Progenitor cell of endocrine pancreas (in vitro differentiated cells): ENCODE measurements at places on chromosomes 4 and X. TPM values are rescaled to one million over a fixed set of nuclear protein-coding genes. Genes with fewer than 3 reads are reported as not detected.

Gene CRMP1
- 17.6 and 18.2 TPM in 2 replicates for total RNA-seq

Gene IBSP
- total RNA-seq, result not detected in 2 replicates

Gene ADH1A
- total RNA-seq, result 5.6 TPM in 2 replicates

Gene SCML2
- 7.1 and 7.6 TPM in 2 replicates for total RNA-seq

GRCh38 chrX:40877887-40878286 lies 142.5 kb upstream of the MED14 start:
- H3K4me1 ChIP-seq, result no peaks in the 10 kb centered on the region
- no peak overlapping the region for H3K4me3 ChIP-seq
- no peak overlapping the region for H3K27ac ChIP-seq
- DNase-seq, result no peak
- H3K27me3 ChIP-seq, result no peaks in the 10 kb centered on the region

GRCh38 chrX:69724307-69724706 lies 108.4 kb downstream of the EDA start:
- H3K27ac ChIP-seq, result no peak overlapping the region
- H3K4me1 ChIP-seq, result no peaks in the 10 kb centered on the region
- no peaks in the 10 kb centered on the region for H3K36me3 ChIP-seq

- H3K36me3 ChIP-seq, result no peaks in the 10 kb centered on the region
- DNase-seq, result no peak
- no peaks in the 10 kb centered on the region for H3K27me3 ChIP-seq
- no peak overlapping the region for H3K4me3 ChIP-seq
- no peak overlapping the region for H3K27ac ChIP-seq
Measured at GRCh38 chr4:83629945-83630721, 94.2 kb downstream of the GPAT3 start.

DNA sequence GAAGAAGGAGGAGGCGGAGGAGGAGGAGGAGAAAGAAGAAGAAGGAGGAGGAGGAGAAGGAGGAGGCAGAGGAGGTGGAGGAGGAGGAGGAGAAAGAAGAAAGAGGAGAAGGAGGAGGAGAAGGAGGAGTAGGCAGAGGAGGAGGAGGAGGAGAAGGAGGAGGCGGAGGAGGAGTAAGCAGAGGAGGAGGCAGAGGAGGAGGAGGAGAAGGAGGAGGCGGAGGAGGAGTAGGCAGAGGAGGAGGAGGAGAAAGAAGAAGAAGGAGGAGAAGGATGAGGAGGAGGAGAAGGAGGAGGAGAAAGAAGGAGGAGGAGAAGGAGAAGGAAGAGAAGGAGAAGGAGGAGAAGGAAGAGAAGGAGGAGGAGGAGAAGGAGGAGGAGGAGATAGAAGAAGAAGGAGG lies 19.9 kb downstream of the MRFAP1 start:
- H3K27me3 ChIP-seq, result peaks cover 28% of the 10 kb centered on the region
- H3K27ac ChIP-seq, result no peak overlapping the region
- H3K4me3 ChIP-seq, result no peak overlapping the region
- H3K36me3 ChIP-seq, result peaks cover 1% of the 10 kb centered on the region
- H3K4me1 ChIP-seq, result no peaks in the 10 kb centered on the region

GRCh38 chr4:61079427-61079826 lies 120.7 kb upstream of the ADGRL3 start:
- H3K4me3 ChIP-seq, result no peak overlapping the region
- DNase-seq, result no peak
- H3K27me3 ChIP-seq, result no peaks in the 10 kb centered on the region
- H3K4me1 ChIP-seq, result no peaks in the 10 kb centered on the region

DNA sequence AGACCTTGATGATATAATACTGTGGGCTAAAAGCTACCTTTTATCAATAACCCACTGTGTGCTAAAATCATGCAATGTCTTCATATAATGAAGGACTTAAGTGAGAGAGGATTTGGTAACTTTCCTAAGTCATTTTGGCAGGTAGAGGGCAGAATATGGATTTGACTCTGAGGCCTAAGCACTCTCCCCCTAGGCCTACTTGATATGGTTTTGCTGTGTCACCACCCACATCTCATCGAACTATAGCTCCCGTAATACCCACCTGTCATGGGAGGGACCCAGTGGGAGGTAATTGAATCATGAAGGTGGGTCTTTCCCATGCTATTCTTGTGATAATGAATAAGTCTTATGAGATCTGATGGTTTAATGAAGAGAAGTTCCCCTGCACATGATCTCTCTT lies 229.7 kb downstream of the GBA3 start:
- H3K27me3 ChIP-seq, result no peaks in the 10 kb centered on the region
- no peaks in the 10 kb centered on the region for H3K36me3 ChIP-seq
- H3K4me3 ChIP-seq, result no peak overlapping the region
- H3K27ac ChIP-seq, result no peak overlapping the region
- no peak for DNase-seq

DNA sequence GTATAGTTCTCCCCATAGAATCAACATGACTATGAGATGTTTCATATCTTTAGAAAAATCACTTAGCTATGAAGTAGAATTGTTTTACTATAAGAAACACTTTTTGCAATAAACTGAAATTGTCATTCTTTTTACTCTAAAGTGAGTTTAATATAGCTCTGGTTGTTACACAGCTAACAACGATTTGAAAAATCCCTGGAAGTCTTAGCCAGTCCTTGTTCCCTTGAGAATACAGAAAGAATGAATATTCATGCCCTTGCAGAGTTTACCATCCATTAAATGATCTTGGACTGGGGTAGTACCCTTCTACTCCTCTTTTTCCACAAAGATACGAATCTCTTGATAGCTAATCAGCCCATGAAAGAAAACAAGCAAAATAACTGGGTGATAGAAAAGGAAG lies 141.8 kb downstream of the JADE1 start:
- no peaks in the 10 kb centered on the region for H3K4me1 ChIP-seq
- H3K4me3 ChIP-seq, result no peak overlapping the region
- H3K36me3 ChIP-seq, result peaks cover 4% of the 10 kb centered on the region
- H3K27ac ChIP-seq, result no peak overlapping the region

DNA sequence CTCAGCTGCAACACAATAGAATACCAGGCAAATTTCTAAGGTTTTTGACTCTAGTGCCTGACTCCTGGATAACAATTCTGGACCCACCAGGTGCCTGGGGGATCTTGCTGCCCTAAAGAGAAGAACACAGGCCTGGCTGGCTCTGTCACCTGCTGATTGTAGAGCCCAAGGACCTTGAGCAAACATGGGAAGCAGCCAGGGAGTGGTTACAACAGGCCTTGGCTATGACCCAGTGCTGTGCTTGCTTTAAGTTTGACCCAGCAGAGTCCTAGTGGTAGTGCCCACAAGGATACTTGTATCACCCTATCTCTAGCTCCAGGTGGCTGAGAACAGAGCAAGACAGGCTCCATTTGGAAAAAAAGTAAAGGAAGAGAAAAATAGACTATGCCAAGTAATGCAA lies 176.8 kb upstream of the DCAF12L2 start:
- no peaks in the 10 kb centered on the region for H3K27me3 ChIP-seq
- no peak overlapping the region for H3K27ac ChIP-seq
- H3K36me3 ChIP-seq, result peaks cover 12% of the 10 kb centered on the region
- no peak for DNase-seq
- no peak overlapping the region for H3K4me3 ChIP-seq
- H3K4me1 ChIP-seq, result peaks cover 4% of the 10 kb centered on the region

DNA sequence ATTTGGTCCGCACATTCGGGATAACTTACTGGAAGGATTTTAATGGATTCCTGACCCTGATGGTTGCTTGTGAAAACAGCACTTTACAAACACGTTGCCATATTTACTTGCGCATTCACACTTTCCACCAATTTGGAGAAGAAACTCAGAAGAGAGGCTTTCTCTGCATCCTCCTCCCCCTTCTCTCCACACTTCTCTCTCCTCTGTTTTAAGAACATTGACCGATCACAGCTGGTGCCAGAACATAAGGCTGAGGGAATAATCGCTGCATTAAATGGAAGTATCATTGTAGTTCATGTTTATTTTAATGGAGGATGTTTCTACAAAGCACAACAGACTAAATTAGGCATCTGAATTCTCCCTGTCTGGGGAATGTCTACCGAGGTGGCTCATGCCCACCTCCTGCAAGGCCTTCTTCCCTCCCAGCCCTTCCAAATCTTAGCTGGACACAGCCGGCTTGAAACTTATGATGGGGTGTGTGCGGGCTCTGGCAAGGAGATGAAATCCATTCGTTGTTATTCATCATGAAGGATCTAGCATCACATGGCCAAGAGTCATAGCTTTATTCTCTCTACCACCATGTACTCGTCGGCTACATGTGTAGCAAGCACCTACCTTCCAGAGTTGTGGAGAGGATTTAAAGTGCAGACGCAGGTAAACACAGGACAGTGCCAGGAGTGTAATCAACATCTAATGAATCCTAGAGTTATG lies 204.1 kb downstream of the LDB2 start:
- no peaks in the 10 kb centered on the region for H3K36me3 ChIP-seq
- H3K4me3 ChIP-seq, result no peak overlapping the region
- H3K27ac ChIP-seq, result peak overlapping the region; percentile 11

GRCh38 chr4:164935363-164935762 lies 42.1 kb downstream of the TRIM61 start:
- H3K27ac ChIP-seq, result no peak overlapping the region
- H3K36me3 ChIP-seq, result no peaks in the 10 kb centered on the region
- DNase-seq, result no peak
- H3K4me1 ChIP-seq, result no peaks in the 10 kb centered on the region
- no peak overlapping the region for H3K4me3 ChIP-seq
